ENCODE measurements at places on chromosomes 6 and 20.

GRCh38 chr20:47296950-47297349 lies 59.5 kb downstream of the ZMYND8 start:
- DNase-seq, result no peak

DNA sequence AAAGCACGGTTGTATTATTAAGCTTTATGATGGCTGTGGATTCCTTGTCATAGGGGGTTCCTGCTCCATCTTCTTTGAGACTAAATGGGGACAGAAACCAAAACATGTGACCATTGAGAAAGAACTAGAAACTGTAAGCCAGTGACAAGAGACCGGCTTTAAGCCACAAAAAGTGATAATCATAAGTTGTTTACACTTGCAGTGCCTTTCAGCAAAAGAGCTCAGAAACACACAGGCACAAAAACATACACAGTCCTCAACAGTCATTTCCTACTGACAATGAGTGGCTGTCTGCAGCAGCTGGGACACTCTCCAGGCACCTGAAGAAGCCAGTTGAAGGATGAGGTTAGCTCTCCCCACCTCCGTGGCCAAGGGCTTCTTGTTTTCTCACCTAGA lies 20.0 kb upstream of the UBE2J1 start:
- no peak for DNase-seq

GRCh38 chr20:62627901-62628612 lies 14.2 kb upstream of the SLCO4A1 start:
- DNase-seq, result no peak

DNA sequence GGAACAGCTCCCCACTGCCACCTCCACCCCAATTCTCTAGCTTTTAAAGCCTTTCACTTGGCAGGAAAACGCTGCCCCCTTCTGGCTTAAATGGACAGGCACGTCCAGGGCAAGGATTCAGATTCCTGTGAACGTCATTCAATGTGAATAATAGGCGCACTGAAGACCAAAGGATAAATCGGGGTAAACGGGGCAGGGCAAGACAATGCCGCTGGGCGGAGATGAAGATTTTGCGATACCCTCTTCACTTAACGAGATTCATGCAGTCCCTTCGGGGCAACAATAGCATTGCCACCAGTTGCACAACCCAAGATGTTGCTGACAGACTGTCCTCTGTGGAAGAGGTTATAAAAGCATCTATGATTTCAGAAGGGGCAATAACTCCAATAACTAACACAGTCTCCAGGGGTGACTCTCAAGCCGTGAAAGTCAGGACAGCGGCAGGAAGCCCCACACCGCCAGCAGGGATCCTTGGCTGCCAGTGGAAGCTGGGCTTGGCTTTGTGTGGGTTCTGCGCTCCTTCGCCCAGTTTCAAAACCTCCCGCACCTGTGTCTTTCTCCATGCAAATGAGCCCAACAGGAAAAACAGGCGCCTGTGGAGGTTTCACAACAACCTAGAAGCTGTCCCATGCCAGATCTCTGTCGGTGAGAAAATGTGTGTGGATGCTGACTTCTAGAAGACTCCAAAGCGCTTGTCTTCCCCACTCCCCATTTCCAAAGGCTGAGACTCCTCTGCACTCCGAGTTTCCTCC lies 291.8 kb downstream of the BMP7 start:
- DNase-seq, result no peak

DNA sequence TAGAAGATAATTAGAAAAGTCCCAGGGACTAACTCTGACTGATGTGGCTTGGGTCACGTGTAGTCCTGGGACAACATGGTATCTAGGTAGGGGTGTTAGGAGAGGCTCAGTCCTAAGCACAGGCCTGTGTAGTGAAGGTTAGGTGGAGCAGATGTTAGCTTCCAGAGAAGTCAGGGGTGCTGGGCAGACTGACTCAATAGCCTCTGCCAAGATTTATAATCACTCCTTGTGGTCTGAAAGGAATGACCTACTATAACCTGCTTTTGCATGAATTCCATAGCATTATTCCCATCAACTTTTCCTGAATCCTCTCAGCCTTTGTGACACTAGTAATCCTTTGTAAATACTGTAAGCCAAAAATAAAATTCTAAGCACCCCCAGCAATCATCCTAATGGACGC lies 10.2 kb upstream of the PEX7 start:
- DNase-seq, result no peak

Measured in pulmonary artery endothelial cell (primary cell).